ENCODE measurements at places on chromosomes 5 and 9. TPM values are rescaled to one million over a fixed set of nuclear protein-coding genes. Genes with fewer than 3 reads are reported as not detected.

- no peak for DNase-seq
Observed at GRCh38 chr5:163318707-163319106, 118.7 kb upstream of the CCNG1 start.

DNA sequence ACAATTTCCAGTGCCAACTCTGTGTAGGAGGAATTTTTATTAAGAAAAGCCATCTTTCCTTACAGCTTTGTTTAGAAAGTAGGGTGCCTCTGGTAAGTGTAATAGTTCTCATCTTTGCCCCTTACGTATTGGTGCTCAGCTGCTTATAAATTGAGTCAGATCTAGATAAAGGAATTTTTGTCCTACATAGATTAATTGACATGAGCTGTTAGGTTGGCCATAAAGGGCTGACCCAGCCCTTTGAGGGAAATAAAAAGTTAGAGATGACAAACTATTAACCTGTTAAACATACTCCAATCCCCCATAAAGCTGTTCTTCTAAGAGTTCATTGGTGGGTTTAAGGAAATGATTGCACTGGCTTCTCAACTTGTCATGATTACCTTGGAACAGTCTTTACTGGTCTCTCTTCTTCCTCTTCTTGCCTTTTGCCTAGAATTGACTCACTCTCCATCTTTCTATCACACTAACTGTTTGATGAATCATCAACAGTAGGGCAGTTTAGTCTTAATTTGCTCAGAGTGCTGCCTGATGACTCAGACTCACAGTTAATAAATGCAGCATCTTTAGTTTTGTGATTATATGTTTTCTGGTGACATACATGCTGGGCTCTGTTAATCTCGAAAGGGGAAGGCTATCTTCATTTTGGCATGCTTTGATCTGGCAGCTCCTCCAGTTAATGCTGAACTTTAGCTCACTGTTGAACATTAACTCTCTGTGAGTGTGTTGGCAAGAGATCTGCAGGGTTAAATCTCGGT, 51.7 kb downstream of the ARHGAP26 start:
- DNase-seq, result no peak

Gene LPAR1
- 1.5 TPM for total RNA-seq

DNA sequence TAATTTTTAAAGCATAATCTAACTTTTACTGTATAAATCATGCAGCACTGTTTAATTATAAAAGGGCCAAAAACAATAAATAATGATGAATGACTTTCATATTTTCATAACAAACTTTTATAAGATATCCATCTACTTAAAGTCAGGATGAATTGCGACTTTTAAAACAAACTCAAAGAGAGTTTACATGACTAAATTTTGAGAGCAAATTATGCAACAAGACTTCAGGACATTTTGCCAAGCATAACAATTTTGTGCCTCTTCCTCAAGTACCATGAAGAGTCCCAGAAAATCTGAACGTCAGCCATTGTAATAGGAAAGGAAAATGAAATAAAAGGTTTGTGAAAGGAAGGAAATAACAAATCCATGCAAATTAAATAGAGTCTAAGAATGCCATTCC, 24.4 kb downstream of the ERAP1 start:
- no peak for DNase-seq

Gene SPINK1
- total RNA-seq, result 11.9 TPM

DNA sequence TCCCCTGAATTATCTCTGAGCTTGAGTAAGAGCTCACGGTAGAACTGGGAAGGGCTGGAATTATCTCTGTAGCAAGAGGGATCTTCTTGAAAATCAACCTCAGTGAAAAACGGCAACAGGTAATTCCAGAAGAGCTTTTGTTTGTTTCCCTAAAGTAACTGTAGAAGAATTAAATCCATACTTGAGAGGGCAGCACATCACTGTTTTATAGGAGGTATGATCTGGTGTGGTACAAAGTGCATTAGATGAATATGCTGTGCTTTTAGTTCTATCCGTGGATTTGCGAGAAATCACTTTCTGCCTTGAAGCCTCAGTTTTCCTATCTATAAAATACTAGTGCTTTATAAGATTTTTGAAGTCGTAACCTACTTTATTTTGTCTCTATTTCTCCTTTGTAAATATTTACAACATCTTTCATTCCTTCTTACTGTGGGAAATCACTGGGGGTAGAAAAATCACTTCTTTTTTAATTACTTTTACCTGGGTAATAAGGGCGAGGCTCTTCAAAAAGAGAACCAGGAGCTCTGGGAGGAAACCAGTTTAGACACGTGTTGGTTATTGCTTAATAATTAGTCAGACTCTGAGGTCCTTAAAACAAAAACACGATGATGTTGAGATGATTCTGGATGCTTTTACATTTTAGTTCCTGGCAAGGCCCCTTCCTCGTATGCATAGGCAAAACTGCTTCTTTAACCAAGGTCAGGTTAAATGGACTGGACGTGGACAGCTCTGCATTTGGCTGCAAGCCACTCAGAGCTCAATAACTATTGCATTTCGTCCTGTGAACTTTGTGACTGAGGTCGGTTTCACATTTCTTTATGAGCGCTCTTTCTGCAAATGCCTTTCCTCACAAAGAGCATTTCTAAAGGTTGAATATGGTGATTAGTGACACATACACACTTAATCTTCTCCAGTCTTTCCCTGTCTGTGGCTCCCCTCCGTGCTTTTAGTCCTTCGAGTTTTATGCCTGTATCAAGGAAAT, 376.1 kb downstream of the BRINP1 start:
- peak; percentile 44 for DNase-seq

GRCh38 chr9:93224591-93224990, 40.7 kb downstream of the WNK2 start:
- DNase-seq, result no peak

- no peak for DNase-seq
Observed at GRCh38 chr9:36802201-36802920, 229.7 kb downstream of the MELK start.

DNA sequence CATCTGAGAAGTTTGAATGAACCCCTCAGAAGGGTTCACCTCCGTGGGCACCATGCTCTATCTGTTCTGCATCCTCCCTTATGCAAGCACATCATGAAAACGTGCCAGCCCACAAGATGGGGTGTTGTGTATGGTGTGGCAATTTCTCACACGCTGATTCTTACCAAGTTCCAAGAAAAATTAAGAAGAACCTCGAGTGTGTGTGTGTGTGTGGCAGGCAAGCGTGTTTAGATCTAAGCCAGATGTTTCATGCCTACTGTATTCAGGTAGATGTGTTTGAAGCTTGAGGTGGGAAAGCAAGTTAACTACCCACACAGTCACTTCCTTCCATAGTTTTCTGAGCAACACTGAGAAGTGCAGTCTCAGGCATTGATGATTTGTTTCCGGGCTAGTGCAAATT, 77.7 kb upstream of the GNA14 start:
- no peak for DNase-seq

GRCh38 chr9:124632077-124632621, 125.0 kb upstream of the NR5A1 start:
- no peak for DNase-seq

DNA sequence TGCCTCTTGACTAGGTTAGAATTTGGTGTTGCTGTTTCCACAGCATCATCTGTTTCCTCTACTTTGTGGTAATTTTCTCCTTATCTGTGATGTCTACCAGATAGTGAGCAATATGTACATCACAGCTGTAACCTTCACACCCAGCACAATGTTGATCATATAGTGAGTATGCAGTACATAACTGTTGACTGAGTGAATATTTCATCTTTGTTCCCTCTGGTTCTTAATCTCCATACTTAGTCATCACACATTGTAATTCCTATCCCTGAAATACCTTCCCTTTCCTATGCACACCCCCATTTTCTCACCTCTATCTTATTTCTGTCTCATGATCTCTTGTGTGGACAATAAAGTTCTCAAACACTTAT, 115.9 kb downstream of the KIF4B start:
- no peak for DNase-seq

Gene DIPK1B
- 6.1 TPM for total RNA-seq

GRCh38 chr5:88693071-88693932, 189.7 kb downstream of the MEF2C start:
- no peak for DNase-seq

GRCh38 chr5:98308231-98308630, 465.2 kb upstream of the RGMB start:
- no peak for DNase-seq

GRCh38 chr5:156393980-156394379, 67.0 kb downstream of the SGCD start:
- no peak for DNase-seq

Measured in right lobe of liver (tissue), 6 donors.